ENCODE measurements at places on chromosomes 2 and 18. TPM values are rescaled to one million over a fixed set of nuclear protein-coding genes. Genes with fewer than 3 reads are reported as not detected.

- DNase-seq, result no peak
Measured at GRCh38 chr2:183678908-183679307, 554.7 kb downstream of the NUP35 start.

GRCh38 chr2:15377202-15377601, 183.9 kb downstream of the NBAS start:
- DNase-seq, result no peak

Gene OSBPL6
- 12.2 TPM for total RNA-seq

DNA sequence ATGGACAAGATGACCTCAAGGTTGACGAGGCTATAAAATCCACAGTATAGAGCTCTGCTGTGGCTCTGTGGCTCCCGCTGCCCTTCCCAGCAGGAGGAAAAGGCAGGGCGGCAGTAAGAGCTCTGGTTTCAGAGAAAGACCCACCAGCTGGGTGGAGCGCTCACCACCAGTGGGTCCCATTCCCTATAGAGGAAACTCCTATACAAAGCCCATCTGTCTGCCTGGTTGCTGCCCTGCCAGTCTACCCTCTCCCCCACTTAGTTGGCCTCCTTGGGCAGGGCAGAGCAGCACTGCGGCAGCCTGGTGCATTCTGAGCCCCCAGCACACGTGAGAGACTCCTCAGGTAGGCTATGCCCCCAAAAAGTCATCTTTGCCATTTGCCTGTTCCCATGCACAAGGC, 26.5 kb downstream of the TNS1 start:
- no peak for DNase-seq

Gene ALKAL2
- total RNA-seq, result 17.5 TPM

Gene IL36RN
- not detected for total RNA-seq

DNA sequence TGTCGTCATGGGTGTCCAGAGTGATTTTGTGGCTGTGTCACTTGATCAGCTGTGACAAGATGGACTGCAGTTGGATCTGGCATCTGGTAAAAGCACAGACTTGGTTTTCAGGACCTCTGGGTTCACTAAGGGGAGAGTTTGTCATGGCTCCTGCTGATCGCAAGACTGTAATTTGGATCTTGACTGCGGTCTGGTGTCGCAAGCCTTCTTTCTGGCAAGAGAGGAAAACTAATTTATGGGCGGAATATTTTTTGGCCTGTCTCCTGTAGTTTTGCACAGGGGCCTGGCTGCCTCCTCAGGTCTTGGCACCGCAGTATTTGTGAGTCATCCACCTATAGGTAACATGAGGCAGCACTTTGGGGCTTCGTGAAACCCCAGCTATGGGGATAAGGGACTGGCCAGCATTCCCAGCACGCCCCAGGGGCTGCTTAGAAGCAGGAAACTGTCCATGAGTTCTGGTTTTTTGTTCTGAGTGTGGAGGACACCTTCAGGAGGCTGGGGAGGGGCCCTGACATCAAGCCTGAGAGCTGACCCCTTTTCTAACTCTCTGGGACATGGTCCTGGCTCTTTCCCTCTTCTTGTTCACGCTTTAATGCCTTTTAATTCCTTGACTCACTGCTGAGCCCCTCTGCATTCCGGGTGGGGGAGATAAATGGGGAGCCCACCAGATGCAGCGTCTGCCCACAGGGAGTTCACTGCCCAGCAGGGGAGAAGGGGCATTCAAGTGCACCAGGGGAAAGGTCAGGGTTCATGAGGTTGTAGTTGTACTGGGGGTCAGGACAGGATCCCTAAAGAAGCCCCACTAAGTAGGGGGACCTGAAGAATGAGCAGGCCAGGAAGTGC, 12.2 kb downstream of the SH3BP4 start:
- peak; percentile 89 for DNase-seq

DNA sequence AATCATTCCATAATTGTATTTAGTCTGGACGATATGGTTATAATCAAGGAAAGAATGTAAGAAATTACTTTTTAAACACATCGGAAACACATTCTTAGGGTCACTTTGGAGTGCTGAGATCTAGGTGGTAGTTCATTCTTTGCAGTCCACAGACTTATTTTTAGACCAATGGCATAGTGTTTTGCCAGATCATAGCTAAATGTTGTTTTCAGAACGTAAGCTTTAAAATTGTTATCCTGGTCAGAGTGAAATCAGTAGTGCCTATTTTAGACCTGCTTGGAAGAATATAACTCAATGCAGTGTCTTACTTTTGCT, 4.3 kb downstream of the MYL12A start:
- no peak for DNase-seq

- peak; percentile 21 for DNase-seq
Measured at GRCh38 chr18:64365106-64365505, 216.2 kb upstream of the LINC00305 start.
